ENCODE measurements at places on chromosomes 7 and 10.

GRCh38 chr7:69187824-69188333 is 410.4 kb upstream of the AUTS2 start:
- DNase-seq, result no peak

- no peak for DNase-seq
These were observed 139.4 kb downstream of the DNAJB6 start for GRCh38 chr7:157476201-157476600.

DNA sequence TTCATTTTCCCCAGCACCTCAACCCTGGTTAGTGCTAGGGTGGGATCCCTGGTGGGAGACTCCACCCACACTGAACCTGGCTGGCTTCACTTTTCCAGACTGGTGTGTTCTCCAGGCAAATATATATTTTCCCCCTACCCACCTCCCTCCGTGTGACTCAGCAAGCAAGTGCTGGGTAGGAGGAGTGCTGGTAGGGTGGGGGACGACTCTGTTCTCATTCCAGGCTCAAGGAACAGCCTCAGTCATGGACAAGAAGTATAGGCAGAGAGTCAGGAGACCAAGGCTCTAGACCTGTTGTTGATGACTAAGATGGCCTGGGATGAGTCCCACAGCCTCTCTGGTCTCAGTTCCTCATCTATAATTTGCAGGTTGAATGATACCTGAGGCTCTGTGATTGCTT is 328.1 kb downstream of the KCNMA1 start:
- DNase-seq, result no peak

DNA sequence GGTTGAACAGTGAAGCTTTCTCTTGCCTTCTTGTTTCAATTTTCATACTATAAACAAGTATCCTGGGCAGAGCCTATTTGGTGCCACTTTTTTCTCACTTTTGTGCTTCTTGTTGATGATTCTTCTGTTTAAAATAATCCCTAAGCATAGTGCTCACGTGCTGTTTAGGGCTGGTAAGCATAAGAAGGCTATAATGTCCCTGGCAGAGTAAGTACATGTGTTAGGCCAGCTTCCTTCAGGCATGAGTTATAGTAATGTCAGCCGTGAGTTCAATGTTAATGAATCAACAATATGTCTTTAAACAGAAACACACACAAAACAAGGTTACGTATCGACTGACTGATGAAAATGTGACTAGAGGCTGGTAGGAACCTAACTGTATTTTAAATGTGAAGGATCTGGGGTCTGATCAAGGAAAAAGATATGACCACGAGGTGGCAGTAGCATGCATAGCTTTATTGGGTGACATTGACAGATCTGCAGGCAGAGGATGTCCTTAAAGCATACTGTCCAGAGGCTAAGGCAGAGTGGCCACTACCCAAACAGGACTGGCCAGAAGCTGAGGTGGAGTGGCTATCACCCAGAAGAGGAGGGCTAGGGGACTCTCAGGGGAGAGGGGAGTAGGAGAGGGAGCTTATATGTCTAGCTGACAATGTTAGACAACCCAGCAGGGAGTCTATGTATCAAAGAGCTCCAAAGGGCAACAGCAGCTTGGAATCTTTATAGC is 113.7 kb downstream of the BRAF start:
- DNase-seq, result peak; percentile 55

GRCh38 chr10:127407551-127407950 is 141.6 kb upstream of the NPS start:
- DNase-seq, result no peak

DNA sequence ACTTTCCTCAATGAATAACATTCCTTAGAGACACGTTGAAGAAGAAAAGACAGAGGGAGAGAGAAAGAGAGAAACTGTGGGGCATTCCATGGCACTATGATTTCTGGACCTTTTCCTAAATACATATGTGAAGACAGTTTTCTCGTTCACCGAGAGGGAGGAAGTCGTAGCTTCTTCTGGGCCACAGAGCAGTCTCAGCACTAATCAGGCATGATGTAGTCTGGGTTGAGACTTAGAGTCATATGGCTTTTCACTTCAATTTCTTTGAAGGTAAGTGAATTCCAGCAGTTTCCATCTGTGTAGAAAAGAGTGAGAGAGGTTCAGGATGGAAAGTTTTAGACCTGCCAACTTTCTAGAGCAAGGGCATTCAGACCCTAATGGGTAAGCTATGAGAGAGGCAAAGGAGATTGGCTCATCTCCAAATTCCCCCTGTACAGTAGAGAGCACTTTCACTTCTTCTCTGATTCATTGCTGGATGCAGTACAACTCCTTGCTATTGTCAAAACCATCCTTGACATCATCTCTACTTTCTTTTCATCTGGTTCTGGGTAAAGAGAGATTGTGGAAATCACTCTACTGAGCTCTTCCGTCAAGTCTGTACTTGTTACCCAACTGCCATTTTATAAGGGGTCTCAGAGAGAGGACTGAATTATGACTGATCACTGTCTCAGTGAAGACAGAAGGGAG is 31.5 kb upstream of the OR9A4 start:
- no peak for DNase-seq

- DNase-seq, result no peak
These were observed 26.5 kb downstream of the NUP42 start for GRCh38 chr7:23208316-23208715.

DNA sequence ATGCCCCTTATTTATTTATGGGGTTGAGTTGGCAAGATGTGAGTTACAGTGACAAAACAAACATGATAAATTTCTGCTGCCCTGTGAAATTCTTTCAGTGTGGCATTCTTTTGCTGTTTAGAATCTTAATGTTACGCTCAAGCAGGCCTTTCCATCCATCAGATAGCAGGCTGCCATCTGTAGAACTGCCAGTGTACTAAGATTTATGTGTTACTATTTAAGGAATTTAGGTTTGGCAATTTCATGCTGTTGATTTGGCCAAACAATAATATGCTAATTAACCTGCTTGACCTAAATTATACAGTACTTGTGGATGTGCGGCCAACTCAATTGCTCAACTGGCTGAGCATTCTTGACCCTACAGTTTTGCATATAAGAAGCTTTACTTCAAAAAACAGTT is 477.7 kb upstream of the TPK1 start:
- DNase-seq, result no peak

DNA sequence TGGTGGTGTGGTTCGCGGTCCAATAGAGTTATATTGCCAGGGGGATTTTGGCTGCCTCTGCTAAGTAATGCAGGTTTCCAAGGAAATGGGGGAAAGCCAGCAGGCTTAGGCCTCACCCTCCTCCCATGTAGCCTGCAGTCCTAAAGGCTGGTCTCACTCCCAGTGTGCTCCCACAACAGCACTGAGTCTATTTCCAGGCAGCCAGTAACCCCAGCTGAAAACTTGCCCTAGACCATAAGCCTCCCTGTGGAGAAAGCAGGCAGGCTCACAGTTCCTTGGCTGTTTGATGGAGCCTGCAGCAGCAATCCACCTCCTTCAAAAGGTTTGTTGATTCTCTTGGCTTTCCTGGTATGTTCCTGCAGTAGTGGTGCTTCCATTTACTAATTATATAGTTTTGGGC is 220.0 kb upstream of the ZNF804B start:
- DNase-seq, result no peak

GRCh38 chr10:43809211-43809930 is 160.7 kb upstream of the ZNF32 start:
- DNase-seq, result no peak

DNA sequence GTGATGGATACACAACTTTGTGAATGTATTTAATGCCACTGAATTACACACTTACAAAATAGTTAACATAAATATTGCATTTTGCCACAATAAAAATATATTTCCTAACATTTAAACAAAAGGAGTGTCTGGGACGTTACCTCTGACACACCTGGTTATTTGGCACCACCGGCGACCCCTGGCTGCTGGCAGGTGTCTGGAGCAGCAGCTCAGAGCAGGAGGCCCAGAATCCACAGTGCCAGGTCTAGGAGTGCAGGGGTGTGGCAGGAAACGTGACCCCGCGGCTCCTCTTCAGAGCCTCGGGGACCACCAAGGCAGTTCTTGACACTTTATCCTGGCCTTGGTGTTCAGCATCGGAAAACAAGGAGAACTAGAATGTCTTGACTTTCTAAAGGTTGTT is 46.3 kb downstream of the MGMT start:
- DNase-seq, result no peak

DNA sequence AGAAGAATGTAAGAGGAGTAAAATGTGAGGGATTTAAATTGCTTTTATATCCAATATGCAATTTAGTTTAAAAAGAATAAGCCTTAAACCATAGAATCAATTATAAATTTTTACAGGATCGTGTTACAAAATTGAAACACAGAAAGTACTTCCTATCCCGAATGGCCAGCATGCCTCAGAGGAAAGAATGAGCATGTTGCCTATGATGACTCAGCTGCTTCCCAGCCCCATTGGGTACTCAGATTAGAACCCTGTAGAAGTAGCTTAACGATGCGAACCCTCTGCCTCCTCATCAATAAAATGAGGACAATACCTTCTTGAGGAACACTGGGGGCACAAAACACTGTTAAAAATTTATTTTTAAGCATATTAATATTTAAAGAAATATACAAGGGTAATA is 113.4 kb upstream of the CDK1 start:
- no peak for DNase-seq

DNA sequence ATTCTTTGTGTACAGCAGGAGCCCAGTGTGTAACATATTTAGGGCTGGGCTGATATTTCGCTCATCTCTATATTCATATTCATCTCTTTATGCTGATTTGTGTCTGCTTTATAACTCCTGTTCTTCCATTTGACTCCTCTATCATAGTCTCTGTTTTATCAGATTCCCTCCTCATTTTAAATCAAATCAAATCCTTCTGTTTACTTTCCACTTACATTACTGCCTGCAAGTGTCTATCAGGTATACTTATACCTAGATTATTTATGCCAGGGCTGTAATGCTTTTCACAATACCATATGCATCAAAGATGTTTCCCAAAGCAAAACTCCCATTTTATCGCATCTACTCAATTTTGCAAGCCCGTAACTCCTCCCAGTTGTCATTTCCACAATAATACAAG is 990.7 kb downstream of the SORCS1 start:
- no peak for DNase-seq

- DNase-seq, result no peak
These were observed 247.1 kb downstream of the CRPPA start for GRCh38 chr7:16174253-16174652.

- no peak for DNase-seq
These were observed 155.9 kb upstream of the EGR2 start for GRCh38 chr10:62972103-62972502.

DNA sequence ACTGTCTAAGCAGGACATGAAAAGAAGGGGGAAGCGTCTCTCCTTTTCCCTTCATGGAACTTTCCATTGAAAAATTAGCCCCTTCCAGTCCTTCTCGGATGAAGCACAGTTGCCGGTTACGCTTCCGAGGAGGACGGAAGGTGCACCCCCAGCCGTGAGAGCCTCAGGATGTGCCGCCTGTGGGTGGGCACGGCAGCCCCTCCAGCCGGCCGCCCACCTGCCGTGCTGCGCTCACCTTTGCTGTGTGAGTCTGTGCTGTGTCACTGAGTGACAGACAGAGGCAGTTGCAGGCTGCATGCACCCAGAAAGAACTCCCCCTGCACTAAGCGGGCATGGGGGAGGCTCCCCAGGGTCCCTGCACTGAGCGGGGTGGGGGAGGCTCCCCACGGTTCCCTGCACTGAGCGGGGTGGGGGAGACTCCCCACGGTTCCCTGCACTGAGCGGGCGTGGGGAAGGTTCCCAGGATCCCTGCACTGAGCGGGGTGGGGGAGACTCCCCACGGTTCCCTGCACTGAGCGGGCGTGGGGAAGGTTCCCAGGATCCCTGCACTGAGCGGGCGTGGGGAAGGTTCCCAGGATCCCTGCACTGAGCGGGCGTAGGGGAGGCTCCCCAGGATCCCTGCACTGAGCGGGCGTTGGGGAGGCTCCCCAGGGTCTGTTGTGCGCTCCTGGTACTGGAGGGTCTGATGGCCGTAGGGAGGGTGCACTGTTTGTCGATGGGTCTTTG is 74.2 kb downstream of the DNAJB6 start:
- DNase-seq, result no peak

DNA sequence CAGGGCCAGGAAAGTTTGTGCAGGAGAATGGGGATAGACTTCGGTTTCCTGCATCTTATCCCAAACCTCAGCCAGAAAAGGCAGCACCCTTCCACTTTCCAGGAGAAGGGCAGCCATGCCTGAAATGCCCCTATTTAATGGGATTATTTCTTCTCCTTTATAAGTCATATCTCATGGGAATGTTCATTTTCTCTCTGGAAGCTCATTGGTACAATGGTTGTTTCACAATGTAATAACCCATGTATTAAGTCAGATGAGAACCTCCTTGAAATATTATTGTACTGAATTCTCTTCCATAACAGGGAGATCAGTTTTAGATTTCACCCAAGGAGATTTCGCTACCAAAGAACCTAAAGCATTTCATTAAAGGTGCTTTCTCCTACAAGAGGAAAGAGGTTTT is 457.5 kb downstream of the KCNMA1 start:
- DNase-seq, result no peak

GRCh38 chr7:32587411-32587948 is 92.2 kb downstream of the AVL9 start:
- DNase-seq, result no peak

GRCh38 chr7:129373651-129374428 is 60.4 kb upstream of the STRIP2 start:
- no peak for DNase-seq

DNA sequence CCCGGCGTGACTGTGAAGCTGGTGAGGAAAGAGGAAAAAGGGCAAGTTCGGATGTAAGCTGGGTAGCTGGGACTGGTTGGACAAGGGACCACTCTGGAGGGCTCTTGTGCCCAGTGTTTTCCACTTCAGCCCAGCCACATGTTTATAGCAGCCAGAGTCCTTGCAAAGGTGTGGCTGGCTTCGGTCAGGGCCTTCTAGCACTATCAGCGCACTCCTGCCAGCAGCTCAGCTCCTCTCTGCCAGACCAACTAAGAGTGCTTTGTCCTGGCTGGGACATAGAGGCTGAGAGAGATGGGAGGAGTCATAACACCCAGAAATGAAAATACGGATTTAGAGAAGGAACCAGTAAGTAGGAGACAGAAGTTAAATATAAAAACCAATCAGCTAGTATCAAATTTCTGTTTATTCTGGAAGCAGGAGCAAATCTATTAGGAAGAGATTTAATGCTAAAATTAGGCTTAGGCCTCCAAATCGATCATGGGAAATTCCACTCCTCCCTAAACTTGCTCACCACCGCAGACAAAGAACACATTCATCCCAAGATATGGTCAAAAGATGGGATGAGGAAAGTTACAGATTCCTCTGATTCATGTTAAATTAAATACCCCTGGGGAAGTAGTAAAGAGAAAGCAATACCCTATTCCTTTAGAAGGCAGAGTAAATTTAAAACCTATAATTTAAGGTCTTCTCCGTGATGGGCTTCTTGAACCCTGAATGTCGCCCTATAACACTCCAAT is 135.0 kb downstream of the RALA start:
- no peak for DNase-seq

- DNase-seq, result no peak
These were observed 173.6 kb downstream of the PTPRN2 start for GRCh38 chr7:158414002-158414401.
